ENCODE measurements at places on chromosomes 2 and 18.
A peak's percentile ranks its signal among the peaks of the same experiment; 100 is the strongest.

DNA sequence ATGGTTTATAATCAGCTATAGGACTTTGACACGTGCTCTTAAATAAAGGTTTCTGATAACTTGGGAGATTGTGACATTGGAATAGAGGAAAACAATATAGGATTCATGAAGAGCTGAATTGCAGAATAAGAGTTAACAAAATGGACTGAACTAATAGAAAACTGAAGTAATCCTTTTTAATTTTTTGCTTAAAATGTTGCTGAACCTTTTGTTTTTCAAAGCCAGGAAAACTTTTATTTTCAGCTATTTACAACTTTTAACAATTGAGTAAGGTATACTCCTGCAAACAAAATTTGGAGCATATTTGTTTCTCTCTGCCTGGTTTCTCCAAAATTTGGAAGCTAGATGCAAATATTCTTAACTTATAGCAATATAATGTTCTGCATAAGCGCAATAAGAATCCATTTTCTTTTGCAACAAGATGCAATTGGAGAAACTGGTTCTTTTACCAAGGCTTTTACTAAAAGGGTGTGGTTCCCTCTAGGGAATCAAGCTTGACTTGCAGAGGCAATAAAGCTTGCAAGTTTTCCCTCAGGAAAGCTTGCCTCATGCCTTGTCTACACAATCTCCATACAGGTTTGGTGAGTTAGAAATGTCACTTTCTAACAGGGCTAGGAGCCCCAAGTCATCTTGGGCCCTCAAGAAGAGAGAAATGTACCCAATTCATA lies 10.3 kb upstream of the PDK1 start:
- DNase-seq: no peak

- DNase-seq: no peak
These were observed 278.6 kb downstream of the DSC3 start for GRCh38 chr18:30763902-30764350.

GRCh38 chr2:38092196-38092902 lies 16.4 kb upstream of the CYP1B1 start:
- DNase-seq: peak; percentile 54

DNA sequence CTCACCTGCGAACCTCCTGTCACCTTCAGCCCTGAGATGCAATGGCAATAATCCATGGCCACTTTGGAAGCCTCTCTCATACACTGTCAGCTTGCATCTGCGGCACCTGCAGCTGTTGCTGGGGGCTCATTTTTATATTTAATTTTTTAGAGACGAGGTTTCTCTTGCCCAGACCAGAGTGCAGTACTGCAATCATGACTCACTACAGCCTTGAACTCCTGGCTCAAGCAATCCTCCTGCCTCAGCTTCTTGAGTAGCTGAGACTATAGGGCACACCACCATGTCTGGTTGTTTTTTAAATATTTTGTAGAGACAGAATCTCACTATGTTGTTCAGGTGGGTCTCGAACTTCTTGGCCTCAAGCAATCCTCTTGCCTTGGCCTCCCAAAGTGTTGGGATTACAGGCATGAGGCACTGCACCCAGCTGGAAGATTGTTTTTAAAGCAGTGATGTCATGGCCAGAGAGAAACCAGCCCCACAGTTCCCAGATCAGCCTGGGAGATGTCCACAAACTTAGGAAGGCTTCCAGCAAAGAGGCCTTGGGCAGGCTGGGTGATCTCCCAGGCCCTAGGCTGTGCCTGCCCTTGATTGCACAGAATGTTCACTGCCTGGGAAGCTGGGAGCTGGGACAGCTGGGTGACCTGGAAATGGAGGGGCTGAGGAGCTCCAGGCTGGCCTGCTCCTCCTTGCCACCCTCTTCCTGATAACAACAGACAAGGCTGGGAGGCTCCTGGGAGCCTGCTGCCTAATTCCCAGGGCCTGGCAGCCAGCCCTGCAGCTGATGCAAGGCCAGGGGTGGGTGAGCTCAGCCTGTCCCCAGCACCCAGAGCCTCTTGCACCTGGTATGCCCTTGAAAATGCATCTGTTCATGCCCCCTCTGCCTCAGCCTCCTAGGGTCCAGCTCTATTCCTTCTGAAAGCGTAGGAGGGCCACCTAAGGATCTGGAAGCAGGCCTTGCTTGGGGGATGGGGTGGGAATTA lies 27.1 kb downstream of the SH2D6 start:
- peak; percentile 51 for DNase-seq

DNA sequence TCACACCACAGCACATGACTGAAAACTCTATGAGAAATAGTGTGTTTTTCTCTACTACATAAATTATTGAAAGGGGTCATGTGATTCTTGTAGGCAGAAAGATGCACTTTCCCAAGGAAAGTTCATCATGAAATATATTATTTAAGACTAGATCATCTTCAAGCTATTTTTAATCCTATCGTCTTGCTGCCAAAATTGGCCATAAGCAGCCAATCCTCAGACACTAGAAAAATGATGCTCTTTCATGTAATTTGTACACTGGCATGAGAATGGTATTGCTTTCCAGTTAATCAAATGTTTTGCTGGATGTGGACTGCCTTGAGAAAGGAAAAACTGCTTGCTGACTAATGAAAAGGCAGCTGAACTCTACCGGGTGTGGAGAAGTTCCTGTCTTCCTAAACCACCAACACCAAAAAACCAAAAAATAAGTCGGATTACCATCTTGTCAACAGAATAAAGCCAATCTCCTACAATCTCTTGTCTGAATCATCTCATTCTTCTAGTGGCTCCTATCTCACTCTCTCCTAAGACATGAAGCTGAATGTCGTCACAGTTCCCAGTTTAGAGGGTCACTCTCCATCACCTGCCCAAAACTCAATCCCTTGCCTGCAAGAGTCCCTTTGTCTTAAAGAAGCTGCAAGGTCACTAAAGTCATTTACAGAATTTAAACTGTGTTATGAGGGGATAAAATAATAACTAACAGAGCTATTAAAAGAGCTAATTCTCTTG lies 5.3 kb downstream of the BCL2 start:
- no peak for DNase-seq

GRCh38 chr18:46297621-46298020 lies 193.4 kb downstream of the HAUS1 start:
- no peak for DNase-seq

DNA sequence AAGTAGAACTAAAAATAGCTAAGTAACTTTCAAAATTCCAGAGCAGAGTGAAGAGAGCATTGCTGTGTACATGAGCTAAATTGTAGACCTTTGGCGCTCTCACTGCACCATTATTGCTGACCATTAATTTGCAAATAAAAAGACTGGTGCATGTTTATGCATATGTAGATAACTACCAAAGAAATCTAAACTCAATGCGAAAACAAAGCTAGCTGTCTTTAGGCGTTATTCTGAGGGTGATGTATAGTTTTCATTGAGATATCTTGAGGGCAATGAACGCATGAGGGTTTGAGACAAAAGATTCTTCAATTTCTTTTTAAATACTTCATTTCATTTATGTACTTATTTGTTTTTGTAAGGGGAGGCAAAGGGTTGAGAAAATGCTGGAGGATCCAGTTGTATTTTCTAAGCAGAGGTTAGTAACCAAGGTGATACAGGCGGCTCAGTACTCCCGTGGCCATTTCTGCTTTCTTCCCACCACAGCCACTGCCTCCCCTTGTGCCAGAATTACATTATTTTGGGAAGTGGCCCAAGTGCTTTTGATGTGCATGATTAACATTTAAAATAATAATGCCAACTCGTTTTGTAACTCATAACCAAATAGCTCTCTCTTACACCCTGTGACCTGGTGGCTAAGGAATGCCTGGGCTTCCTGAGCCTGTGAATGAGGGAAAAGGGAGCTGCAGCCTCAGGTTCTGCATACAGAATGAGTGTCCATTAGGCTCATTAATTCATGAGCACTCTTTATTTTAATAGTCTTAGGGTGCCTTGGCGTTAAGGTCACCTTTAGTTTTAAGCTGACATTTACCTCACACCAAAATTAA lies 797.8 kb upstream of the GYPC start:
- no peak for DNase-seq

GRCh38 chr2:209424199-209424701 lies 403 bp downstream of the MAP2 start:
- no peak for DNase-seq

DNA sequence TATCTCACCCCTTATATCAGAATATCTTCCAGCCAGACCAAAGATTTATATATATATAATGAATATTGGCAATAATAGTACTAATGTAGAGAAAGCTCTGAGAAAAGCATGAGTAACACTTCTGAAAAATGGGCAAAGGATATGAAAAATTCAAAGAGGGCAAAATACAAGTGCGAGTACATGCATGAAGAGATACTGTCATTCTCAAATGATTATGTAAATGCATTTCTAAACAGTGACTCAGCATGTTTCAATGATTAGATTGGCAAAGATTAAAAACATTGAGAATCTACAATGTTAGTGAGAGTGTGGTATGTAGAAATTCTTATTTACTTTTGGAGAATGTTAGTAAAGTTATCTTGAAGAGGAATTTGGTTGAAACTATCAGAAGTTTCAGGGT lies 118.3 kb upstream of the NEDD4L start:
- peak; percentile 47 for DNase-seq

All from A673 (cell line).